ENCODE measurements at places on chromosomes 16 and 17. TPM values are rescaled to one million over a fixed set of nuclear protein-coding genes. Genes with fewer than 3 reads are reported as not detected.

DNA sequence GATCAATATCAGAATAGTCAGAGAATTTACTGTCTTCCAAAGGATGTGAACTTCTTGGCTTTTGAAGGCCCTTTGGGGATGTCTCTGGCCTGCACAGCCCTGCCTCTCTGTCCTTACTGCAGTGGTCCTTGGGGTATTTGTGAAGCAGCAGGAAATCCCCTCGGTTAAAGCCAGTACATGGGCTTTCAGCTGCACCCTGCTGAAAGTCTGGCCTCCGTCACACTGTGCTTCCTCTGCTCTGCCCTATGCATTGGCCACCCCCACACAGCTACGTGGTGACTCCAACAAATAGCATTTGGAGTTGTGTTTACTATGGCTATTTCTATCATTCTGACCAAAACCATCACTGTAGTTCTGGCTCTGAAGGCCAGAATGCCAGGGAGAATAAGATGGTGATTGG is 21.2 kb downstream of the SYCE1L start:
- H3K27me3 ChIP-seq = no peaks in the 10 kb centered on the region
- no peak overlapping the region for H3K4me3 ChIP-seq
- no peaks in the 10 kb centered on the region for H3K4me1 ChIP-seq
- no peak for DNase-seq
- no peaks in the 10 kb centered on the region for H3K36me3 ChIP-seq

DNA sequence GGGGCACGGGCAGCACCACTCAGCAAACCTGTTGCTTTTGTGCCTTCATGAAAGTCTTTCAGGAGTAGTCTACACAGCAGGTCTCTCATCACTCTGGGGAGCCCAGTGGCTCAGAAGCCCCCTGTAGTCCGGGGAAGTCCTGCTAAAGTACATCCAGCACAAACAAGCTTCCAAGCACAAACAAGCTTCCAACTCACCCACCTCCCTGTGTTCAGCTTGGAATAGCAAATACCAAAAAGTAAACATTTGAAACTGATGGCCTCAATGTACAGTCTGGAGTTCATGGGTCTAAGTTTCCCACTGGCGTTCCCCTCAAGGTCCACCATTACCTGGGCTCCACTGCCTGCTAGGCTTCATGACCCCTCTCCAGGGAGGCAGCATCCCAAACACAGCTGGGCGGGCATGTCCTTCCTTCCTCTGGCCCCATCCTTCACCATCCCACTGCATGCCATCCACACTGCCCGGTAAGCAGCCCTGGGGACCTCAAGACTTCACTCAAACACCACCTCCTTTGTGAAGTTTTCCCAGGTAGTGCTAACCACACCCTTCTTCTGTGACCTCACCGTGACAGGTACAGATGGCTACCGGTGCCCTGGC is 62.8 kb upstream of the SIAH1 start:
- no peaks in the 10 kb centered on the region for H3K27me3 ChIP-seq
- H3K4me1 ChIP-seq = no peaks in the 10 kb centered on the region
- H3K4me3 ChIP-seq = no peak overlapping the region
- DNase-seq = no peak
- H3K27ac ChIP-seq = no peak overlapping the region

The CEMP1 gene
- total RNA-seq = not detected

The SLC13A2 gene
- not detected for total RNA-seq
